Renal pelvis (tissue), 12 donors: ENCODE measurements at places on chromosomes 2 and 18. TPM values are rescaled to one million over a fixed set of nuclear protein-coding genes. Genes with fewer than 3 reads are reported as not detected.

GRCh38 chr2:20917287-20917660, 94.4 kb upstream of the LDAH start:
- DNase-seq, result no peak

DNA sequence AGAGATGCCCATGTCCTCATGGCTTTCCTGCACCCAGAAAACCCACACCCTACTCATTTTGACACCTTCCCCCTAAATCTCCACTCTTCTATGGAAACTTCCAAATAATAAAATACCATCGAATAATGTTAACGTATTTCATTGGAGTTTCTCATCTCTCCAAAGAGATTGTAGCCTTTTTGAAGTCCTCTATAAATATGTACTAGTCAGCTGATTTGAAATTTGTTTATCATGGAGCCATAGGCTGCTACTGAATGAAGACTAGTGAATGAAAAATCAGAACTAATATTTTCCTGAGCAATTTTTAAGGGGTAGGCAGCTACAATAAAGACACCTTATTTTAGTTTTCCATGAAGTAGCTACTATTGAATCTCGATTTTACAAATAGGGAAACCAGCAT, 226.1 kb upstream of the EPAS1 start:
- no peak for DNase-seq

- no peak for DNase-seq
Observed at GRCh38 chr2:28349546-28350165, 43.0 kb upstream of the FOSL2 start.

DNA sequence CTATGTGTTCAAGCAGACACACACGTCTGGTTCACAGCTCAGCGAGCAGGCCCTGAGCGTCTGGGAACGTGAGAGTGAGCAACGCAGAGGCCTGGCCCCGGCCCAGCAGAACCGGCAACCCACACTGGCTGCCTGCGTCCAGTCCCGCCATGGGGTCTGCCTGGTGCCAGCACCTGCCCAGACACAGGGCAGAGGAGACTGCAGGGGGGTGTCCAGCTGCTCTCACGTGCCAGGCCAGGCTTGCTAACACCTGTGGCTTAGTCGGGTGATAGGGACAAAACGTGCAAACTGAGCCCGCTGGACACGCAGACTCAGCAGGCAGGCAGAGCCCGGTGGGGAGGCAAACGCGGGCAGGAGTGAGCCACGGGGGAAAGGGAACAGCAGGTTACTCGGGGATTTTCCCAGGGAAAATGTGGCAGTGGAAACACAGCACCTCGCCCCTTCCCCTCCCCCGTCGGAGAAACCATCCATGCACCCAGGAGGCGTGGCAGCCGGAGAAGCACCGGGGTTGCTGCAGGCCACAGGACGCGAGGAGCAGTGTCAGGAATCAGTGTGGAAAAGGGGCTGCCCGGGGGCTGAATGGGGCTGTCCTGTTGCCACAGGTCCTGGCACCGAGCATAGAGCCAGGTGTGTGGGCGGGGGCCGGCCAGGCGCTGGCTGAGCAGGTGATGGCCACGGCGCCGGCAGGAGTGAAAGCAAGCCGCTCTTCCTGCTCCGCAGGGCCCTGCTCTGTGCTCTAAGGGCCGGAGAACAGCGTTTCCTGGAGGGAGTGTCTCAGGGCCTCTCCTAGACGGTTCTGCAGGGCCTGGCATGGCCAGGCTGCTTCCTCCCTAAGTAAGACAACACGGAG, 154.7 kb downstream of the HDAC4 start:
- no peak for DNase-seq

GRCh38 chr2:133424876-133425275, 143.4 kb downstream of the NCKAP5 start:
- DNase-seq, result no peak

- no peak for DNase-seq
Observed at GRCh38 chr2:224774735-224775134, 58.6 kb upstream of the CCDC195 start.

GRCh38 chr18:34809451-34810072, 99.5 kb downstream of the DTNA start:
- no peak for DNase-seq

- no peak for DNase-seq
Observed at GRCh38 chr2:126722546-126722945, 66.6 kb downstream of the GYPC start.

DNA sequence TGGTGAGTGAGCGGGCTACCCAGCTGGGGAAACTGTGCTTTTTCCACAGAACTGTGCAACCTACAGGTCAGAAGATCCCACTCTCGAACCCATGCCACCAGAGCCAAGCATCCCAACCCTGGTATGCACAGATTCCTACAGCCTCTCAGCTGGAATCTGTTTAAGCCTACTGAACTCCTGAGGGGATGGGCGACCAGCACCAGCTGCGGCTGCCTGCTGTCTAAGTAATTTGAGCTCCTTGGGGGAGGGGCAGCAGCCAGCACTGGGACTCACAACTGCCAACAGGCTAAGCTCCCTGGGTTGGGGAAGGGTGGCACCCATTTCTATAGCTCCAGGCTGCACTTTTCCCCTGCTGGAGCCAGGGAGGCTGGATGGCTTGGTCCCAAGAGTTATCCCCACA, 11.8 kb downstream of the CYP27C1 start:
- no peak for DNase-seq

GRCh38 chr2:24855022-24855622, 61.9 kb downstream of the CENPO start:
- DNase-seq, result peak; percentile 45

GRCh38 chr2:44844651-44845270, 96.7 kb upstream of the SIX3 start:
- no peak for DNase-seq

GRCh38 chr2:197059477-197059876, 133.0 kb upstream of the PGAP1 start:
- no peak for DNase-seq

QPCT gene
- 12.3 TPM for polyA plus RNA-seq

ID2 gene
- polyA plus RNA-seq, result 284 TPM

CPLX4 gene
- polyA plus RNA-seq, result 0.26 TPM

HOXD3 gene
- polyA plus RNA-seq, result 28.9 TPM

ANO7 gene
- 2.1 TPM for polyA plus RNA-seq

FAM237A gene
- not detected for polyA plus RNA-seq

CYP27C1 gene
- polyA plus RNA-seq, result 9.5 TPM

GKN1 gene
- polyA plus RNA-seq, result not detected

RTKN gene
- polyA plus RNA-seq, result 92.8 TPM
